GM23338 (cell line): ENCODE measurements at places on chromosomes 12 and 14. TPM values are rescaled to one million over a fixed set of nuclear protein-coding genes. Genes with fewer than 3 reads are reported as not detected.
A peak's percentile ranks its signal among the peaks of the same experiment; 100 is the strongest.

Gene SINHCAF
- polyA plus RNA-seq, result 651 and 686 TPM in 2 replicates

Gene CHGA
- 18.9 and 19.6 TPM in 2 replicates for polyA plus RNA-seq

DNA sequence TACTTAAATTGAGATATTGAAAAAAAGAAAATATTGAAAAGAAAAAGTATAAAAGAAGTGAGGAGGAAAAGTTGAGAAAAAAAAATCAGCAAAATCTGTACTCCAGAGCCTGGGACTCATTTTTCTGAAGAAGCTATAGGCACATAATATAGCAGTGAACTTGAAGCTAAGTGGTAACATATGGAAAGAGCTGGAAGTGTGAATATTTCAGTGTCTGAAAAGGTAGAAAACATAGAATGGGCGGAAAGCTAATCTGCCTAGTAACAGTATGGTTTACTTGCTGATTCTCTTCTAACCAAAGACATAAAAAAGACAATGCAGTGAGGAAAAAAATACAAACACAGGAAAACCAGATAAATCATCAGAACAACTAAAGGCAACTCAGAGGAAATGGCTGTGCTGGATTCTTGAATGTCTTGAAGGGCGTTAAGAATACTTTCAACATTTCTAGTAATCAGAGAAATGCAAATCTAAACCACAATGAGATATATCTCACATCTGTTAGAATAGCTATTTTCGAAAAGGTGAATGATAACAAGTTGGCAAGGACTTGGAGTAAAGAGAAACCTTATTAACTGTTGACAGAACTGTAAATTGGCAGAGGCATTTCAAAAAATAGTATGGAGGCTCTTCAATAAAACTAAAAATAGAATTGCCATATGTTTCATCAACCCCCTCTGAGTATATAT lies 784.6 kb downstream of the LRFN5 start:
- no peaks in the 10 kb centered on the region for H3K4me1 ChIP-seq
- no peak overlapping the region for H3K4me3 ChIP-seq
- H3K27me3 ChIP-seq, result no peaks in the 10 kb centered on the region

Gene PALS1
- polyA plus RNA-seq, result 9.0 and 9.1 TPM in 2 replicates

GRCh38 chr12:3098436-3098835 lies 21.3 kb downstream of the TSPAN9 start:
- H3K27me3 ChIP-seq, result no peaks in the 10 kb centered on the region
- H3K36me3 ChIP-seq, result no peaks in the 10 kb centered on the region; the same call in 1 of the 2 replicates

GRCh38 chr14:103336191-103336590 lies 2.2 kb downstream of the EIF5 start:
- peaks cover 17% of the 10 kb centered on the region; the same call in 1 of the 2 replicates for H3K4me1 ChIP-seq
- DNase-seq, result no peak
- peaks cover 57% of the 10 kb centered on the region for H3K36me3 ChIP-seq
- no peaks in the 10 kb centered on the region for H3K27me3 ChIP-seq
- peak overlapping the region; percentile 96 for H3K4me3 ChIP-seq

Gene SPX
- polyA plus RNA-seq, result 1.0 and 1.3 TPM in 2 replicates
